ENCODE measurements at places on chromosomes 2 and 18.

DNA sequence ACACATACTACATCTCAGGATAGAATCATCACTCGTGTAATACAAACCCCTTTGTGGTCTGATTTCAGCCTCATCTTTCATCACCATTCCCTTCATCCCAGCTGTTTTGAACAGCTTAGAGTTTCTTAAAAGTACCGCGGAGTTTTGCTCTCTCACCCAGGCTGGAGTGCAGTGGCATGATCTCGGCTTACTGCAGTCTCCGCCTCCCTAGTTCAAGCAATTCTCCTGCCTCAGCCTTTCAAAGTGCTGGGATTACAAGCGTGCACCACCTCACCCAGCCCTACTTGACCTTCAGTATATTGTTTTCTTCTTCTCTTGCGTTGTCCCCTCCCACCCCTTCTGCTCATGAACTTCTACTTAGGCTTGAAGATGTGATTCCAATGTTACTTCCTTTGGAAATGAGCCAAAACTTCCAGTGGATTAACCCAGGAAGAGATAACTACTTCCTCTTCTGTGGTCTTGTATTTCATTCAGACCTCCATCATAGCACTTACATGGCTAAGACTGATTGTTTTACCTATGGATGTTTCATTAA lies 15.8 kb downstream of the ERLEC1 start:
- DNase-seq = no peak

- DNase-seq = no peak
Measured at GRCh38 chr2:237759176-237759575, 39.4 kb upstream of the RBM44 start.

- peak; percentile 5 for DNase-seq
Measured at GRCh38 chr2:198657512-198658121, 800.1 kb downstream of the SATB2 start.

GRCh38 chr2:45439788-45440773 lies 171.0 kb downstream of the SRBD1 start:
- DNase-seq = peak; percentile 15

DNA sequence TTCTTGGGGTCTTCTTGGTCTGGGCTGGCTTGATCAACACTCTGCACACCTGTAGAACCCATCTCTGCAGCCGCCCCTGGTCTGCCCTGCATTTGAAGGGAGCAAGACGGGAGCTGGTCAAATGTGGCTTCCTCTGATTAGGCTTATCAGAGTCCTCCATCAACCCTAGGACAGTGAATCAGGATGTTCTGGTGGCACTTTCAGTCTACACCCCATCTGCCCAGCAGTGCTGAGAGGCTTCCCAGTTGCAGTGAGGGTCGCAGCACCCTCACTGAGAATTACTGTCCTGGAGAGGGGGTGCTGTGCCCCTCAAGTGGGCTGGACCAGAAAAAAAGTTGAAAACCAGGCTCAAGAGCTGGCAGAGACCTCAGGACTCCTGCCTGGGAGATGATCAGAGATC lies 152.9 kb downstream of the DYSF start:
- DNase-seq = no peak

- no peak for DNase-seq
Measured at GRCh38 chr2:3595985-3596384, 1.1 kb downstream of the COLEC11 start.

GRCh38 chr18:48740851-48741485 lies 202.1 kb downstream of the CTIF start:
- DNase-seq = no peak

- no peak for DNase-seq
Measured at GRCh38 chr2:181320638-181321037, 136.5 kb upstream of the ITGA4 start.

DNA sequence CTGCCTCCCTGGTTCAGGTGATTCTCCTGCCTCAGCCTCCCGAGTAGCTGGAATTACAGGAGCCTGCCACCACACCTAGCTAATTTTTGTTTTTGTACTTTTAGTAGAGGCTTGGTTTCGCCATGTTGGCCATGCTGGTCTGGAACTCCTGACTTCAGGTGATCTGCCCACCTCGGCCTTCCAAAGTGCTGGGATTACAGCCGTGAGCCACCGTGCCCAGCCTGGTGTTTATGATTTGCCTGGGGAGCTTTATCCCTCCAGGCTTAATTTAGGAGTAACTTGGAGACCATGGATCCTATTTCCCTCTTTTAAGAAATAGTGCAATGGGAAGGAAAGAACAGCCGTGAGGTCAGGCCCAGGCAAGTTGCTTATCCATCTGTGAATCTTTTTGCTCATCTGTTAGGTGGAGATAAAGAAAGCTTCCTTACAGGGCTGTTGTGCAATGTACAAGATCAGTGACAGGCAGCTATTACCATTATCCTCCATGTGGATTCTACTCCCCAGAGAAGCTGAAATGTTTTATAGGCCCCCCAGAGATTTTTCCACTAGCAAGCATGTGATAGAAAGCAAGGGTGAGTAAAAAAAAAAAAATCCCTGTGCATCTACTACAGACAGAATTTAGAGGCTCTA lies 104.9 kb upstream of the MGAT5 start:
- DNase-seq = no peak

DNA sequence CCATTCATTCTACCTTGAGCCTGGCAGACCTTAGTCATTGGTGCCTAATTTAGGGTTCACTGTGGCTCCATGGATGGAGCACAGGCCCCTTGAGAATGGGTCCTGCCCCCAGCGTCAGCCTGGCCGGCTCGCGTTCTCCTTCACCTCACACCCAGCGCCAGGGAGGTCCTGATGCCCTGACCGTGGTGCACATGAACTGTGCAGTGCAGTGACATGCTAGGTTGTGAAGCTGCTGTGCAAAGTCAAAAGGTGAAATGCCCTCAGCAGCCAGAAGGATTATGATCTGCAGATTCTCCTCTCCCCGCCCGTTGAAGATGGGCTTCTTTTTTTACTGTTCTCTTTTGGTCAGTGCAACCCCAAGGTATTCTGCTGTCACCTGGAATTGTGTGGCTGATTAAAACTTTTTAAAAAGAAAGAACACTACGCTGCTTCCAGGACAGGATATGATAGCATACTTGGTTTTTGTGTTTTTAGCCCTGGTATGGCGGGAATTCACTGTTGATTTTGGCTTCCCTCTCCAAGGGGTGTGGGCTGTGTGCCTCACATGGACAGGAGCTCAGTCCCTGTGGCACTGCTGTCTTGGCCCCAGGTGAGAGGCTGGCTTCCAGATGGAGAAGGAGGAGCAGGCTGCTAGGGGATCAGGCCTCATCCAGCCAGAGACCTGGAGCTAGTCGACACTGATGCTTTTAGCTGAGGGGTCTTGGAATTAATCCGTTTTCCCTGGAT lies 49.4 kb upstream of the MCFD2 start:
- DNase-seq = peak; percentile 67

DNA sequence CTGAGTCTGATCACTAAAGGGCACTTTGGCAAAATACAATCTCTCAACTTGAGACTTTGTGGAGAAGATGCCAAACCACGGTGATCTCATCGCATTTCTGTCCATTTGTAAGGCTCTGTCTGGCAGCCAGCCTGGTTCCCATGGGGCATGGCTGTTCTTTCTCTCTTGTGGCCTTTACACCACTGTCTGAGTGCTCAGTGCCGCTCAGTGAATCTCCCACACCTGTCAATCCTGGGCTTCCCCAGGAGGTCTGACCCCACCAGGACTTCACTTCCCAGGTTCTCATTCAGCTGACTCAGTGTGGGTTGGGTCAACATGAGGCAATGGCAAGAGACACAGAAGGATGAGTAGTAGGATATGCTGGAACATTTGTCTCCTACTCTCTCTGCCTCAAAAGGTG lies 96.8 kb upstream of the TRIB2 start:
- DNase-seq = peak; percentile 84

DNA sequence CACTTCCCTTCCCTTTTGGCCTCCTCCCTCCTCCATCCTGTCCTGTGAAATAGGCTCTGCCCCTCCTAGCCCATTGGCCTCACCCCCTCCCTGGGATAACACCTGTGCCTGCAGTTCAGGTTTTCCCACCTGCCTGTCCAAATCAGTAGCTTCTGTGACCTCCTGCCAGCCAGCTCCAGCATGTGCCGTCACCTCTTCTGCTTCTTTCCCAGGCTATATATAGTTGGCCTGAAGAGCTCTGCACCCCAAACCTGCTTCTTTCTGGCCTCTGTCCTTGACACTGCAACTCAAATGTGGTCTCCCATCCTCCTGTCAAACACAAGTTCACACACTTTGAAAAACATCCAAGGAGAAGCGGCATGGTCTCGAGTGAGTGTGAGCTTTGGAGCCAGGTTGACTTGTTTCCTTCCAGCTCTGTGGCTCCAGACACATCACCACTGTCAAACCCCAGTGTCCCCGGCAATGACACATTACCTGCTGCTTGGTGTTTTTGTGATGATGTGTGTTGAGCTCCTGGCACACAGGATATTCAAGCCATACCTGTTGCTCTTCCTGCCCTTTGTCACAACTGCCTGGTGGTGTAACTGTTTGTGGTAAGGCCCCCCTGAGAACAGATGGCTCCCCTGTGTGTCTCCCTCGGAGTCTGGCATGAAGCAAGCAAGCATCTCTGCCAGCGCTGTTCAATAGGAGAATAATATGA lies 143.6 kb upstream of the DAPL1 start:
- no peak for DNase-seq

GRCh38 chr2:41180387-41180786 lies 728.5 kb upstream of the SLC8A1 start:
- no peak for DNase-seq

DNA sequence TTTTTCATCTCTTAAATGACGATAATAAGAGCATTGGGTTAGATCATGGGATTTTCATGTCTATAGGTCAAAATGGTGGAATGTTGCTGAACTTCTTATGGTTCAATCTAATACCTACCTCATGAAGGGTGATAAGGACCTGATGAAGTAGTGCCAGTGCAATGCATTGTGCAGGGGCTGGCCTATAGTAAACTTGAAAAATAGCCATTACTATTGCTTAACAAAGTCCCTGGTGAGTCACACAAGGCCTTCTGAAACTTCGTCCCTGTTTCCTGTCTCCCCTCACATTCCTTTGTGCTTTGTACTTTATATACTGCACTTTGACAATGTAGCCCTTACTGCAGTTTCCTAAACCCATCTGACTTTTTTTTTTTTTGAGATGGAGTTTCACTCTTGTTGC lies 515.9 kb downstream of the SLC4A3 start:
- DNase-seq = peak; percentile 91

DNA sequence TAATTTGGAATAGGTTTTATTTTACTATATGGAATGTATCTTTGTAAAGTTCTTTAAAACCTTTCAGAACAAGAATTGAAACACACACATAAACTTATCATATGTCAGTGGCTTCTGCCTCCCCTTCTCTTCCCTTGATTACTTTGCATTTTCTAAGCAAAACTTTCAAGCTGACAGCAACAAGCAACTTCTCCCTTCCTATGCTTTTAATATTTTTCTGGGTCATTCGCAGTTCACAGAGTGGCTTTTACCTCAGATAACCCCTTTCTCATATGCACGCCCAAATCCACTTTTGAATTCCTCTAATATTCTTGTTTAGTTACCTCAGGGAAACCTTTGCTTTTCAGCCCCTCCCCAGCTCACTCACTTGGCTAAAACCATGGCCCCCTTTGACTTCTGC lies 36.7 kb upstream of the CDC42EP3 start:
- no peak for DNase-seq

- DNase-seq = no peak
Measured at GRCh38 chr2:113838744-113839444, 51.0 kb upstream of the ACTR3 start.

GRCh38 chr2:102737431-102737830 lies 24.4 kb upstream of the TMEM182 start:
- no peak for DNase-seq

DNA sequence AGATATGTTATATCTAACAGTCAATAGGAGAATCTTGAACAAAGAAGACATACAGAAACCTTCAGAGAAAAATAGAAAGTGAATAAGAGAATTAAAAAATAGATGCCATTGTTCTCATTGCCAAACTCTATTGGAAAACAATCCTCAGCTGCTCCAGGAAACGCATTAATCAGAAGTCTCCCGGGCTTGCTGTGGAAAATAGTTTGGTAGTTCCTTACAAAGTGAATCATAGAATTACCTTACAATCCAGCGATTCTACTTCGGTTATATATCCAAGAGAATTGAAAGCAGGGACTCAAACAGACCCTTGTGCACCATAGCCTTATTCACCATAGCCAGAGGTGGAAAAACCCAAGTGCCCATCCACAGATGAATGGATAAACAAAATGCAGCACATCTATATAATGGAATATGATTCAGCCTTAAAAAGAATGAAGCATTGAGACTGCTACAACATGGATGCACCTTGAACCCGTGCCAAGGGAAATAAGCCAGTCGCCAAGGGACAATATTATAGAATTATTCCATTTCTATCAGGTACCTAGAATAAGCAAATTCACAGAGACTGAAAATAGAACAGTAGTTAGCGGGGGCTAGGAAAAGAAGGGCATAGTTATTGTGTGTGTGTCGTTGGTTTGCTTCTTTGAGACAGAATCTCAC lies 21.9 kb upstream of the CHRNA1 start:
- DNase-seq = no peak

DNA sequence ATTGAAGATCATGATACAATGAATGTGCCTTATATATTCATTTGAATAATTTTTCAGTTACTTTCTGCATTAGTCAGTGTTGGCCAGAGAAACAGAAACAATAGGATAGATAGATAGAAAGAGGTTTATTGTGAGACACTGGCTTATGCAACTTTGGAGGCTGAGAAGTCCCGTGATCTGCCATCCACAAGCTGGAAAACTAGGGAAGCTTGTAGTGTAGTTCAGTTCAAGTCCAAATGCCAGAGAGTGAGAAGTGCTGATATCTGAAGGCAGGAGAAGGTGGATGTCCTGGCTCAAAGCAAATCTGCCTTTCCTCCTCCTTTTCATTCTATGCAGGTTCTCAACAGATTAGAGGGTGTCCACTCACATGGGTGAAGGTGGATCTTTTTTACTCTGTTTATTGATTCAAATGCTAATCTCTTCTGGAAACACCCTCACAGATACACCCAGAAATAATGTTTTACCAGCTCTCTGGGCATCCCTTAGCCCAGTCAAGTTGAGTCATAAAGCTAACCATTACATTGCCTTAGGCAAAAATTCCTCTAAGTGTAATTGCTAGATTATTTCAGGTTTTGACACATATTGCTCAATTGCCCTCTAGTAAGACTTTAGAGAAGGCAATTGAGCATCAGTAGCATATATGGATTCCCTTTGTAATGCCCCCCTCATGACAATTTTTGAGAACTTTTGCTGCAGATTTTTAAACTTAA lies 341.4 kb downstream of the LPIN1 start:
- peak; percentile 87 for DNase-seq

- no peak for DNase-seq
Measured at GRCh38 chr2:171247741-171248662, 87.3 kb upstream of the TLK1 start.

Data from EL (cell line).